Adipocyte (in vitro differentiated cells): ENCODE measurements at places on chromosomes 5 and 9.

DNA sequence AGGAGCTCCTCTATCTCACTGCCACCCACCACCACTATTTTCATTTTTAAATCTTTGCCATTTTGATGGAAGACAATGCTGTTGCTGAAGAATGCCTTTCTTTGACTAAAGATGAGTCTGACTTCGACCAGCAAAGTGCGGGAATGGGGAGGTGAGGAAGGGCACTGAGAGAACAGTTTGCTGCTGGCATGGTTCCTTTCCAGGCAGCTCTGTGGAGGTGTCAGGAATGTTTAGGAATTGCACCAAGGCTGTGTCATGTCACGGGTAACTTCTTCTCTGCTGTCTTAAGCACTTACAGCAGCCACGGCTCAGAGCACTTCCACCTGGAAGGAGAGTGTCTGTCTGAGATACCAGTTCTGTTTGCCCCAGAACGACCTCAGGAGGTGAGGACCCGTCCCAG lies 41.4 kb upstream of the SHB start:
- DNase-seq: no peak

GRCh38 chr5:98543490-98543889 lies 230.0 kb upstream of the RGMB start:
- no peak for DNase-seq

- DNase-seq: no peak
Measured at GRCh38 chr5:121024416-121025311, 560.6 kb downstream of the PRR16 start.

DNA sequence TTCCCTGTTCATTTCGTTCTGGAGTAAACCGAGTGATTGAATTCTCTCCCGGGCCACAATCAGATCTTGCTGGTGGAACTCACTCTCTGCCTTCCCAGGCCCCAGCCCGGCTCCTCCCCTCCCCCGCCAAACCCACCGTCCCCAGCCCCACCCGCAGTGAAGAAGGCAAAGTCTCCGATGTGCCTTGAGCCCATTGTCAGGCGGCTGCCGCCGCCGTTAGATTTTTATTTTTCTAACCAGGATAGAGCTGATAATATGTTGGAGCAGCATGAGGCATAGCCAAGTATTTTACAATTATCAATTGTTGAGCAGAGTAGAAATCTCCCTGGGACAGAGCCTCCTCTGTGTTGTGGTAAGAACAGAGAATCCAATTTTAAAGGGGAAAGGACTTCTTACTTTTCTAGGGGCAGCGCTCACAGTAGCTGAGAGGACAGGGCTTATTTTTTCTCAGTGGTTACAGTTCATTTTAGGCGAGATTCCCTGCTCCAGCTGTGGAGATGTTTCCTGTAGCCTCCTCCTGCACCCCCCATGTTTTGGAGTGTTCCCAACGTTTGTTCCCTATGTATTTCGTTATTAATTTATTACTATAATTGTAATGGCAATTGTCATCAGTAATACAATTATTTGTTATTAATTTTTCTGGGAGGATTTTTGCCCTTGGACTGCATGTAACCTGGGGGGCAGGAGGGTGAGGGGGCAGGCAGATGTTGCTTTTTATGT lies 1.3 kb downstream of the PSAT1 start:
- peak; percentile 51 for DNase-seq

- no peak for DNase-seq
Measured at GRCh38 chr5:166834246-166834645, 1457.2 kb upstream of the WWC1 start.

- peak; percentile 92 for DNase-seq
Measured at GRCh38 chr5:140141241-140141640, 15.5 kb downstream of the IGIP start.

DNA sequence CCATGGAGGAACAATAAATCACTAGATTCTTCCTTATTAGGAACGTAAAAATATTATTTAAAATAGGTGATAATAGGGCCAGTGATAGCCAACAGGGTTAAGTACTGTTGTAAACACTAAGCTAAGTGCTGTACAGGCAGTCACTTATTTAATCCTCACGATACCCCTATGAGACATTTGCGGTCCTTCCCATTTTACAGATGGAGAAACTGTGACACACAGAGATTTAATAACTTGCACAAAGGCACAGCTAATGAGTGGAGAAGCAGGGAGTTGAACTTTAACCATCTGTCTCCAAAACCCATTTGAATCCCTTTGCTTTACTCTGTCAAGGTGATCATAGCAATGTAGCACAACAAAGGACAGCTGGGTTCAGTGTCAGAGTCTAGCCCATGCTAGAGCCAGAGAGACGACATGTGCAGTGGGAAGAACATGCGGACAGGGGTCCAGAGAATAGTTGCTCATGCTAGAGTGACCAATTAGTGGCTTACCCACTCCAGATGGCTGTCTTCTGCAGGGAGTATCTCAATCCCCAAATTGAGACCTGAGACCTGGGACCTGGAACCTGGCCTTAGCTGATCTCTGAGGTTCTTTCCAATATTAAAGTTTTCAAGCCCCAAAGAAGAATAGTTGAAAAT lies 28.9 kb downstream of the STXBP1 start:
- DNase-seq: no peak

GRCh38 chr5:92969781-92970237 lies 611.2 kb downstream of the NR2F1-AS1 start:
- DNase-seq: peak; percentile 7

DNA sequence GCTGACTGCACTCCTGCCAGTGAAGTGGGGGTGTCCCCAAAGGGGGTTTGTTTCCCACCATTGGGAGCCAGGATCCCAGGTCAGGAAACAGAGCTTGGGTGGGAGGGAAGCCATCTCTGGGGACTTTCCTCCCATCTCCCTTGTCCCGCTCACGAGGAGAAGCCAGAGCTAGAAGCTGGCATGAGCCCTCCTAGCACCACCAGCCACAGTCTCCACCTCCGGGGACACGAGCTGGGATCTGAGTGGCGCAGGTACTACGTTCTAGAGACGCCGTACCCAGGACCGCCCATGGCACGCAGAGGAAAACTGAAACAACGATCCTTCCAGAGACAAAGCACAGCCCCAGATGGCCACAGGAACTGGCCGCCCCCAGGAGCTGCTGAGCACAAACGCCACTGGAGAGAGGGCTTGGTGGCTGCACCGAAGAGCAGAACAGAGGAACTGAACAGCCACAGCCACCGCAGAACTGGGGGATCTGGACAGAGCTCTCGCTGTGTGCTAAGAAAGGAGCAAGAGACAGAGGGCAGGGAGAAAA lies 29.8 kb downstream of the ADAMTS2 start:
- DNase-seq: no peak

DNA sequence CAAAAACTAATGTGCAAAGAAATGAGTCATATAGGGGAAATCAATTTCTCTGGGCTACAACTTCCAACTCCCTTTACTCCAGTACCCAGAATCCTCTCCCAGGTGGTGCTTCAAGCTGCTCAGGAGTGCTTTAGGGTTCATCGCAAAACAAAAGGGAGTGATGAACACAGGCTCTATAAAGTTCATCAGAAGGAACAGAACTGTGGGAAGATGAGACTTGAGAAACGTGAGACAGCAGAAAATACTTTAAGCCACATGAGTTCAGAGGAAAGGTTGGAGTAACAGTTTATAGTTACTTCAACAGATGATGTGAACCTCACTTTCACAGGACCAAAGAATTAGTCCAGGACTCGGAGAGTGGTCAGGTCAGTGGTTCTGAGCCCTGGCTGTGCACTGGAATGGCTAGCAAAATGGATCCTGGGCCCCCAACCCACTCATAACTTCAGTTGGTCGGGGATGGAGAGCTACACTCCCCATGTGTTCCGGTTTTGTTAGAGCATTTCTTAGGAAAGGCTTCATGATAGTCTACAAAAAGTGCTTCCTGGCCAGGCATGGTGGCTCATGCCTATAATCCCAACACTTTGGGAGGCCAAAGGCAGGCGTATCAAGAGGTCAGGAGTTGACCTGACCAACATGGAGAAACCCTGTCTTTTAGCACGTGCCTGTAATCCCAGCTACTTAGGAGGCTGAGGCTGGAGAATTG lies 4.3 kb downstream of the RPL12 start:
- DNase-seq: no peak

DNA sequence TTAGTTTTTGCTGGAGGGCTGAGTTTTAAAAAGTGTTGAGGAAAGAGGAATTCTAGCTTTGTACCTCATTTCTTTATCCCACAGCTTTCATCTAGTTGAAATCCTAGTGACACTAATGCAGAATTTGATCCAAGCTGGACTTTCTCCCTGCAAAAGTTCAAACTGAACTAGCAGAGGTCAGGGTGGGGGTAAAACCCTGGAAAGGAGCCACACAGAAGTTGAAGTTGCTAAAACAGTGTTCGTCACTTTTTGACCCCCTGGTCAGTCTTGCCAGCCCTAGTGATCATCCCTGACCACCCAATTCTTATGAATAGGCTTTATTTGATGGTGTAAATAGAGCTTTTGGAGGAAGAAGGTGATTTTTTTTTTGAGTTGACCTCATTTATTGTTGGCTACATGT lies 390.4 kb downstream of the TMEM38B start:
- no peak for DNase-seq

DNA sequence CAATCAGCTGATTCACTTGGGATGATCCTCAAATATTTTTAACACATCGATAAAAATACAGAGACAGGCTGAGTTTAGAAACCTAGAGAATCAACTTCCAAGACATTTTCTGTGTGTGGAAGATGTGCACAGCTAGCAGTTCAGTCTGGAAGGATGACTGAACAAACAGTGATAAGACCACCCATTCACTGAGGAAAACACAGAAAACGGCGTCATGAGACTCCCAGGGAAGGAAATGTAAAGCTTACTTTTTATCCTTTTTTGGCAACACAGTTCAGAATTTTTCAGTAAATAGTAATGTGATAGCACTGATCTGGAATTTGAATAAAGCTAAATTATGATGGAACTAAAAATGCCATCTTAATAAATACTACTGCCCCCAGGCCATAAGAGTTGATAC lies 277.6 kb downstream of the SEMA5A start:
- DNase-seq: no peak

DNA sequence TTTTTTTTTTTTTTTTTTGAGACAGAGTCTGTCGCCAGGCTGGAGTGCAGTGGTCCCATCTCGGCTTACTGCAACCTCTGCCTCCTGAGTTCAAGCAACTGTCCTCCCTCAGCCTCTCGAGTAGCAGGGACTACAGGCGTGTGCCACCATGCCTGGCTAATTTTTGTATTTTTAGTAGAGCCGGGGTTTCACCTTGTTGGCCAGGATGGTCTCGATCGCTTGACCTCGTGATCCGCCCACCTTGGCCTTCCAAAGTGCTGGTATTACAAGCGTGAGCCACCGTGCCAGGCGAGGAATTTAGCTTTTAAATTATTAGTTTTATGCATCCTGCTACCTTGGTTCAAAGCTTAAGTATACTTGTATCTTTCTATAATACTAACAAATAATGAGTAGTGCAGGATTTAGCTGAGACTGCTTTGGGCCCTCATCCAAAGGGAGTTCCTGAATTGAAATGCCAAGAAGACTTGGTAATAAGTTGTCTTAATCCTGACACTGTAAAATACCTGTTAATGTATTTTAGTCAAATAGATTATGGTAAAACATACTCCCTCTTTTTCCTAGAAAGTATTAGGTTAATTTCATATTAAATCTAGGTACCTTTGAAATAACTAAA lies 5.0 kb downstream of the CDC42SE2 start:
- DNase-seq: no peak

DNA sequence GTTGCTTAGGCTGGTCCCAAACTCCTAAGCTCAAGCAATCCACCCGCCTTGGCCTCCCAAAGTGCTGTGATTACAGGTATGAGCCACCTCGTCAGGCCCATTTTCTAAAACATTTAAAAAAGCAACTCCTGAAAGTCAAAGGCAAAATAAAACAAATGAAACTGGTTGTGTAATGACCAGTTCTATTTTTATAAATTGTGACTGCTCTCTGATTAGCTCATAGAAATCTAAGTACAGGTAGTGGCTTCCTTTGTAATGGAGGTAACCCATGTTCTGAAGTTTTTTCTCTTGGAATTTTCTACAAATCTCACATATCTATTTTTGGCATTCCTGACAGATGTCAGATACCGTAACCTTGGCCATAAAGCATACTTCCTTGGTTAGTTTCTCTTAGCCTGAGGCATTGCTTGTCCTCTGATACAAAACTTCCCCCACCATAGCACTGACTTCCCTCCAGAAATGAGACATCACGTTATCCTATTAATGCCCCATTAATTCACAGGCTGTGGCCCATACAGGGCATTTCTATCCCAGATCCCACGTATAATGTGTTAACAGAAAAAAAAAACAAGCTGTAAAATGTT lies 14.1 kb upstream of the AK3 start:
- DNase-seq: peak; percentile 43

DNA sequence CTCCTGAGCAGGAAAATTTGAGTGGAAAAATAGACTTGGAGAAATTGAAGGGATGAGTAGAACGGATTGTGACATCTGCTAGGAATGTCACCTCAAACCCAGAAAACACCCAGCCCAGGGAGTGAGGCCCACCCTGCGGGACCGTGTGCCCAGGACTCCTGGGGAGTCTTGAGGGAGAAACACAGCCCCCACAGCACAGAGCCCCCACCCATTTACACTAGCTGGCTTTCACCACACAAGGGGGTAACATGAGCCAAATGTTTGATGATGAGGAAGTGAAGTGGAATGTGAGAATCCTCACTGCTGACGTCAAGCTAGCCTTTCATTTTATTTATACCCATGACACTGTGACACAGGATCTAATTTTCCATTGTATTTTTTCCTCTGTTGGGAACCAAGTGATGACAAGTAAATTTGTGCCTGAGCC lies 42.8 kb upstream of the PDE8B start:
- DNase-seq: peak; percentile 55

DNA sequence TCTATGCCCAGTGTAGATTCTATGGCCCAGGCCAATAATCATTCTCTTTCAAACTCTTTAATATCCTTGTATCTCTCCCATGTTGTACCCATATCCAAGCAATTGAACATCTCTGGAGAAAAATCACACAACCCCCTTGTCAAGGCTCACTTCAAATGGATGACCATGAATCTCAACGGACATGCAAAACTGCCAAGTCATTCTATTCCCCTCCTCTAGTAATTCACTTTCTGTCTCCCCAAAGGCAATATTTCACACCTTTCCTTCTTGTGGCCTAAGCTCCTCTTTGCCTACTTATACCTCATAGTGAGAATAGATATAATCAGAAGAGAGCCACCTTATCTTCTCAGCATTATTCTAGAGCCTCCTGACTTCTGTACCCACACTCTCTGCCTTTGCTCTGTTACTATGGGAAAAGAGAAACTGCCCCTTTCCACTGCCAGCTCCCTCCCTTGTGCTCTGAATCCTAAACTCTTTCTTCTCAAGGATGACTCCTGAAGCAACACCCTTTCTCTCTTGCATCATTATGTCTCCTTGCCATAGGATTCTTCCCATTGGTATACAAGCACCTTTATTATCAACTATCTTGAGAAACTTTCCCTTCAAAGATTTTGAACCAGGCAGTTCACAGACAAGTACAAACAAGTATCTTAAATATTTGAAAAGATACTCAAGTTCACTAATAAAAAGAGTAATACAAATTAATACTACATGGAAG lies 66.1 kb downstream of the RPS23 start:
- DNase-seq: no peak

- DNase-seq: no peak
Measured at GRCh38 chr9:110399983-110400382, 62.3 kb upstream of the TXNDC8 start.

DNA sequence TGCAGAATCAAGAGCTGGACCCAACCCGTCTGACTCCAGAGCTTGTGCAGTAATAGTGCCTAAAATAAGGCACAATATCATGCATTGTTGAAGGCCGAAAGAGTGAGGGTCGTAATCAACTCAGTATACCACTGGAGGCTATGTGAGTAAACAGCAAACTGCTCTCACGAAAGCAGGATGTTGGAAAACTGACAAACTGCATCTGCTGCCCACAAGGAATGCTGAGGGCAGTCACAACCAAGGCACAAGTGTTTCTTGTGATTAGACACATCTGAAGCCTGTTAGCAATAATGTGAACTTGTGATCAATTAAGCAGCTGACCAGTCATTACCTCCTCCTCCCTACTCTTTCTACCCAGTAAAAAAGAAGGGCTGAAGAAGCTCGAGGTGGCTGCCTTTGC lies 48.8 kb downstream of the TRPM3 start:
- no peak for DNase-seq
